ENCODE measurements at places on chromosomes 5 and 9. TPM values are rescaled to one million over a fixed set of nuclear protein-coding genes. Genes with fewer than 3 reads are reported as not detected.

- H3K27me3 ChIP-seq, result peaks cover 85% of the 10 kb centered on the region
- DNase-seq, result no peak
- no peak overlapping the region for H3K27ac ChIP-seq
- no peak overlapping the region for H3K4me3 ChIP-seq
Measured at GRCh38 chr5:6849316-6850105, 136.3 kb downstream of the TENT4A start.

DNA sequence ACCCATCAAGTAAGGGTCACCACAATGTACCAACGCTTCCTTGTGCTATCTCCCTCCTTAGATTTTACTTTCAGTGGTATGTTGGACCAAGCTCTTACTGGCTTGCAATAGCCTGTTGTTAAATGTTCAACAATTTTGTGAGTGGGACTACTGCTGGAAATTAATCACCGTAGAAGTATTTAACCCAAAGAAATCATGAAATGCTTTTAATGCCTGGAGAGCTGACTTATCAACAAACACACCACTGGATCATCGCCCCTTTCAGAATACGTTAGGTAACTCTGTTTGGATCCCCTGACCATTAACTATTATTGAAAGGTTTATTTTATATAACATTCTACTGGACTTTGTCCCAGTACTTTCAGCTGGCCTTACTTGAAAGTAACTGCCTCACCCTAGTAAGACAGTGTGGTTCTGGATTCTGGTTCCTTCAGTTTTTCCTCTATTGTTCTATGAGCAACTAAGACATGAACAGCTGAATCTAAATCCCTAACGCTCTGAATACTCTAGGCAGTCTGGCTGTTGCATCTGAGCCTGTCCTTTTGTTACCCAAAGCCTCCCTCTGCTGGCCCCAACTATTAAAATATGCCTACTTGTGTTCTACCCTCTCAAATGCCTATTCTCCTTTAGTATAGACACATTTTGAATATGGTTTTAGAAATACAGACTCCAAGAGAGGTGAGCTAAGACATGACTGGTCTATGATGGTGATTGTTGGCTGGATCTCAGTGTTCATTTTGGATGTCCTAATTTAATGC is 1203.4 kb upstream of the DMAC1 start:
- no peak overlapping the region for H3K4me3 ChIP-seq
- H3K27ac ChIP-seq, result no peak overlapping the region
- no peaks in the 10 kb centered on the region for H3K36me3 ChIP-seq
- no peaks in the 10 kb centered on the region for H3K4me1 ChIP-seq
- H3K27me3 ChIP-seq, result no peaks in the 10 kb centered on the region

DNA sequence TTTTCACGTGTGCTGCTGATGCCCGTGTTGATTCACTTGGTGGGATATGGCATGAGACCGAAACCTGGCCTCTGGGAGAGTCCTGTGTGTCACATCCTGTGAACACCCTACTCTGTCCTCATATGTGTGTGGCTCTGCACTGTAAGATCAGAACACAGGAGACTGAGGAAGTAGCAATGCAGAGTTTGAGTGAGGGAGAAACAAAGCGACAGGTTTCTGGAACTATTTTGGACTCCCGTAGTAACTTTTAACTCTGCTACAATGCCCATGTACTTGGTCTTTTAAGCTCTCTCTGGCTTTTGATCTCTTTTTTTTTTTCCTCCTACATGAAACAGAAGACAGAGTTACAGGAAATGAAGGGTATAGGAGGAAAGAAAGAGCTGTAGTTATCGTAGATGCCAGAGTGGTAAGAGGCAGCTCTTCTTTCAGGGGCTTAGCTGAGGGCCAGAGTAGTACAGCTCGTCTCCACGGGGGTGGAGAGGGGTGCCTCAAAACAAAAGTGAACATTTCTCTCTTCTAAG is 26.6 kb downstream of the GRAMD2B start:
- 0 out of 2 replicates have a peak overlapping the region, but pooled peaks have one; percentile 7 for H3K27ac ChIP-seq
- H3K27me3 ChIP-seq, result no peaks in the 10 kb centered on the region
- no peak for DNase-seq
- H3K4me3 ChIP-seq, result no peak overlapping the region
- no peaks in the 10 kb centered on the region for H3K36me3 ChIP-seq

Gene TAF11L5
- total RNA-seq, result not detected

GRCh38 chr5:103918668-103919367 is 356.2 kb upstream of the NUDT12 start:
- H3K36me3 ChIP-seq, result no peaks in the 10 kb centered on the region
- DNase-seq, result no peak
- no peak overlapping the region for H3K27ac ChIP-seq
- no peaks in the 10 kb centered on the region for H3K27me3 ChIP-seq
- no peaks in the 10 kb centered on the region for H3K4me1 ChIP-seq

- H3K4me1 ChIP-seq, result peaks cover 61% of the 10 kb centered on the region
- H3K27ac ChIP-seq, result peak overlapping the region; percentile 94
- DNase-seq, result peak; percentile 49
- peaks cover 16% of the 10 kb centered on the region for H3K36me3 ChIP-seq
- H3K4me3 ChIP-seq, result no peak overlapping the region
- H3K27me3 ChIP-seq, result no peaks in the 10 kb centered on the region
Measured at GRCh38 chr9:125540497-125540896, 166.5 kb downstream of the MAPKAP1 start.

DNA sequence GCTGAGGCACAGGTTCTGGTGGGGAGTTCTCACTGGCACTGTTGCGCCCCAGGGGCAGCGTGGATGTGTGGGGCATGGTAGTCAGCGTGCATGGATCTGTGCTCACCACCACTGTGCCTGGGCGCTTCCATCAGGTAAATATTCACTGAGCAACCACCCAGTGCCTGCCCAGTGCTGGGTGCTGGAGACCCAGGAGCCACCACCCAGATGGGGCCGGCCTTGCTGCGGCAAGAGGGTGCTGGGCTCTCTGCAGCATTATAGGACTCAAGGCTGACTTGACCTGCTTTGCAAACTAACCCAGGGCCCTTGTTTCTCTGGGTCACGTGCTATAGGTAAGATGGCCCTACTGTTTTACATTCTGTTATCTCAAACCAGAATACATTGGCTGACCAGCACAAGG is 60.5 kb downstream of the DAP start:
- 0 out of 2 replicates have a peak, but pooled peaks cover 5% of the 10 kb centered on the region for H3K36me3 ChIP-seq
- no peaks in the 10 kb centered on the region for H3K27me3 ChIP-seq
- H3K4me3 ChIP-seq, result no peak overlapping the region
- H3K27ac ChIP-seq, result peak overlapping the region; percentile 96
- DNase-seq, result no peak
- H3K4me1 ChIP-seq, result peaks cover 60% of the 10 kb centered on the region

- H3K36me3 ChIP-seq, result no peaks in the 10 kb centered on the region
- no peaks in the 10 kb centered on the region for H3K4me1 ChIP-seq
- DNase-seq, result no peak
Measured at GRCh38 chr5:146607659-146608332, 91.8 kb upstream of the GPR151 start.

Gene RXRA
- 146 TPM for total RNA-seq

Gene HRH2
- total RNA-seq, result not detected

Gene SPINK13
- not detected for total RNA-seq

Gene PDE8B
- total RNA-seq, result 1.8 TPM

GRCh38 chr5:180114304-180115003 is 42.9 kb upstream of the RNF130 start:
- no peaks in the 10 kb centered on the region for H3K36me3 ChIP-seq
- H3K4me3 ChIP-seq, result no peak overlapping the region
- H3K27me3 ChIP-seq, result no peaks in the 10 kb centered on the region
- H3K27ac ChIP-seq, result no peak overlapping the region
- DNase-seq, result no peak

GRCh38 chr5:126422994-126423788 is at the start of gene GRAMD2B:
GRAMD2B (plus strand) TSS chr5:126423409; CDS start chr5:126423607, 198 bp downstream.
- H3K4me1 ChIP-seq, result peaks cover 26% of the 10 kb centered on the region
- H3K27me3 ChIP-seq, result no peaks in the 10 kb centered on the region
- no peaks in the 10 kb centered on the region for H3K36me3 ChIP-seq
- peak within 1 kb of the TSS; percentile 67 for H3K4me3 ChIP-seq
- peak; percentile 88 for DNase-seq

GRCh38 chr9:135065151-135065550 is 22.3 kb upstream of the OLFM1 start:
- peaks cover 46% of the 10 kb centered on the region for H3K27me3 ChIP-seq
- DNase-seq, result no peak
- no peak overlapping the region for H3K4me3 ChIP-seq
- no peaks in the 10 kb centered on the region for H3K36me3 ChIP-seq
- H3K4me1 ChIP-seq, result no peaks in the 10 kb centered on the region

- peaks cover 22% of the 10 kb centered on the region for H3K4me1 ChIP-seq
- DNase-seq, result no peak
- H3K27ac ChIP-seq, result no peak overlapping the region
- no peaks in the 10 kb centered on the region for H3K27me3 ChIP-seq
Measured at GRCh38 chr5:103441523-103441922, 121.1 kb downstream of the NUDT12 start.

DNA sequence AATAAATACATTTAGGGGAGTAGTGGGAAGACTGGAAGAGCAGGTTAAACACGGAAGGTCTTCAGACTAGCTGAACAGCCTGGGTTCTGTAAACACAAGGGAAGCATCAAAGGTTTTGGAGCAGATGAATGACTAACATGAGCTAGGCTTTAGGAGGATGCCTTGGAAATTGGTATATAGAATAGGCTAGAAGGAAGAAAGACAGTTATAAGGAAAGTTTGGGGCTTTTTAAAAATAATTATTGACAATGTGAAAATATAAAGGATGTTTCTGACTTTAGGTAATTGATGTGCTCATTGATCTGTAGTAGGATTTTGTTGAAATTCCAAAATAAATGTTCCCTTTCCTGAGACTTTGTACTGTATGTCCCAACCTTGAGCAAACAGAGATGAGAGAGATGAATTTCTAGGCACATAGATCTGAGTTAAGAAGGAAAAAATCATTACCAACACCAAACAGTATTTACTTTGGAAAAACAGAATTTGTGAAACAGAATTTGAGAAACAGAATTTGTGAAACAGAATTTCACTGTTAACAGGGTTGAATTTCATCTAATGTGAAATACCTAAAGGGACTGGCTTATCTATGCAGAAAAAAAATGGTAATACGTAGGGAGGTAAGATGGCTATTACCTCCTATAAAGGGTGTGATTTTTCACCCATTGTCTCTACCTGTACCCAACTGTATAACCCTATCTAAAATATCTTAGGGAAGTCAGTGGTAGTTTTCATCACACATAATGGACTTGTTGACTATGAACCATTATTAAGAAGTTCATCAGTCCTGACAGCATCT is 28.8 kb downstream of the SKP2 start:
- peaks cover 42% of the 10 kb centered on the region for H3K36me3 ChIP-seq
- H3K4me1 ChIP-seq, result no peaks in the 10 kb centered on the region
- no peak overlapping the region for H3K27ac ChIP-seq

Gene F2RL1
- total RNA-seq, result 34.6 TPM

- H3K36me3 ChIP-seq, result no peaks in the 10 kb centered on the region
- H3K4me1 ChIP-seq, result no peaks in the 10 kb centered on the region
- DNase-seq, result no peak
- H3K27ac ChIP-seq, result no peak overlapping the region
- H3K4me3 ChIP-seq, result no peak overlapping the region
Measured at GRCh38 chr5:89452081-89452480, 569.1 kb upstream of the MEF2C start.

DNA sequence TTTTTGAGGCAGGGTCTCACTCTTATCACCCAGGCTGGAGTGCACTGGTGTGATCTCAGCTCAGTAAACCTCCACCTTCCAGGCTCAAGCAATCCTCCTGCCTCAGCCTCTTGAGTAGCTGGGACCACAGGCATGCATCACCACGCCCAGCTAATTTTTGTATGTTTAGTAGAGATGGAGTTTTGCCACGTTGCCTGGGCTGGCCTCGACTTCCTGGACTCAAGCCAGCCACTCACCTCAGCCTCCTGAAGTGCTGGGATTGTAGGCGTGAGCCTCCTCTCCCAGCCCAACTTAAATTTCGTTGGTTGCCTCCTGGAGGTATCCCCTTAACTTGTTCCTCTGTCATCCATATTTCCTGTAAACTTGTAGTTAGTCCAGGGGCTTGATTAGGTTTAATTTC is 47.2 kb downstream of the RAB24 start:
- no peaks in the 10 kb centered on the region for H3K27me3 ChIP-seq
- DNase-seq, result no peak
- H3K4me1 ChIP-seq, result no peaks in the 10 kb centered on the region
- H3K36me3 ChIP-seq, result peaks cover 24% of the 10 kb centered on the region

Gene ENTPD2
- 14.1 TPM for total RNA-seq

DNA sequence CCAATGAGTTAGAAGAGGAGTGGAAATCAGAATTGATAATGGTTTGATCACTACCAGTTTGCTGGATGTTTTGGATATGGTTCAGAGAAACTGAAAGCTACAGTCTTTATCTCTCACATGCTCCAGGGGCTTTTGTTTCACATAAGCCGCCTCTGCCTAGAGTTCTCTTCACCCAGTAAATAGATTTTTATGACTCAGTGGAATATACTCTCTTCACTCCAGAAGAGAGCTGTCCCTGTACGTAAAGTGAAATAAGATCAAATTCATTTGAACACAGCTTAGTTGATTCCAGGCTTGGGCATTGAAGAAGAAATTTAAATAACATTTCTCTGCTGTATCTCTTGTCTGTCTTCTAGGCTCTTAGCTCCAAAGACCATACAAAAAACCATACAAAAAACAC is 184.9 kb downstream of the TRPM3 start:
- no peaks in the 10 kb centered on the region for H3K36me3 ChIP-seq
- DNase-seq, result no peak
- no peaks in the 10 kb centered on the region for H3K4me1 ChIP-seq

DNA sequence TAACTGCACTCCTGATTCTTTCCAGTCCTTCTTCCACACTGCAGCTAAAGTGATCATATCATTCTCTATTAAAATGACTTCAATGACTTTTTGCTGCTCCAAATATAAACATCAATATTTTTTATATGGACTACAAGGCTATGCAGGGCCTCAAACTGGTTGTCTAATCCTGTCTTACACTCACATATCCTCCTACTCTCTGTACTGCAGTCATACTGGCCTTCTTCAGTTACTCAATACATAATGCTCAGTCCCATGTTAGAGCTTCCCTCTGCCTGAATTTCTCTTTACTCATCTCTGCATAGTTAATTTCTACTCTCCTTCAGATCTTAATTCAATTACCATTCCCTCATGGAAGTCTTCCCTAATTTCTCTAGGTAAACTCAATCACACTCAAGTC is 3.4 kb downstream of the MEIKIN start:
- no peaks in the 10 kb centered on the region for H3K27me3 ChIP-seq
- H3K4me3 ChIP-seq, result no peak overlapping the region

Gene LCN1
- total RNA-seq, result not detected

DNA sequence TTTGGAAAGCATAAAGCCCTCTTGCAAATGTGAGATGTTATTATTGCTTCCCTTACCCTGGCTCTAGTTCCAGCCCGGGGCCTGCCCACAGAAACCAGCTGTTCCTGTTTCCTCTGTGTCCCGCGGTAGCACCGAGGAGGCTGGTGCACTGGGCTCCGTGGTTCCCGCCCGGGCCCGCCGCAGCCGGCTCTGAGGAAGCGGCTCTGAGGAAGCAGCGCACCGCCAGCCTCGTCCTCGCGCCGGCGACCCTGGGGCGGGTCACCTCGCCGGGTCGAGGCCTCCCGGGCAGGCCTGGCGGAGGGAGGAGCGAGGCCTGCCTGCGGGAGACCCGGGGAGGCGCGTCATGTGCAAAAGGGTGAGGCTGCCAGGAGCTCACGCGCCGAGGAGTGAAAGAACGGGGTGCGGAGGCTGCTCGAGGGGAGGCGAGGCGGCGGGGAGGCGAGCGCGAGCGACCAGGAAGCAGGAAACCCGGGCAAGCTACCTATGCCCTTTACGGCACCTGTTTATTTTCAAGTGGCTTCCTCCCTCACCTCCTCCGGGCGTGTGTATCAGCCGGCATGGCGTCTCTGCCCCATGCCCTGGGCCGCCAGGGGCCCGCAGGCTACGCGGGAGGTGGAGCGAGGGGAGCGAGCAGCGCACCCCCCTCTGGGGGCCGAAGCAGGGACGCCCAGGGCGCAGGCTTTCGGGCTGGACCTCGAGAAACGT is 61.3 kb upstream of the MEGF10 start:
- 0 out of 2 replicates have a peak overlapping the region, but pooled peaks have one; percentile 3 for H3K27ac ChIP-seq
- H3K4me1 ChIP-seq, result peaks cover 17% of the 10 kb centered on the region
- H3K27me3 ChIP-seq, result no peaks in the 10 kb centered on the region

Gene TAF11L6
- not detected for total RNA-seq

Gene SLC2A8
- 19.1 TPM for total RNA-seq

All from PC-9 (cell line).